Mammary epithelial cell (primary cell): ENCODE measurements at places on chromosomes 13 and 19. TPM values are rescaled to one million over a fixed set of nuclear protein-coding genes. Genes with fewer than 3 reads are reported as not detected.

ZNF730 gene
- total RNA-seq = 0.96 and 1.6 TPM in 2 replicates

OR10H1 gene
- total RNA-seq = not detected in 2 replicates

FZR1 gene
- 41.6 and 55.0 TPM in 2 replicates for total RNA-seq

AMER2 gene
- not detected for total RNA-seq

NDUFB7 gene
- total RNA-seq = 177 TPM

ZNF235 gene
- total RNA-seq = 6.1 and 6.9 TPM in 2 replicates

YJEFN3 gene
- total RNA-seq = 0.17 TPM

IGSF23 gene
- total RNA-seq = not detected

ZNF154 gene
- 9.0 TPM for total RNA-seq

DKKL1 gene
- total RNA-seq = not detected

ZNF444 gene
- 21.6 and 29.0 TPM in 2 replicates for total RNA-seq

SERPINE3 gene
- 0.17 TPM for total RNA-seq

NLRP4 gene
- not detected for total RNA-seq

ZNF729 gene
- total RNA-seq = not detected

CLEC17A gene
- not detected in 2 replicates for total RNA-seq

S1PR5 gene
- total RNA-seq = 2.5 and 8.5 TPM in 2 replicates

USPL1 gene
- 13.5 TPM for total RNA-seq

ZNF714 gene
- 7.1 and 8.9 TPM in 2 replicates for total RNA-seq

C19orf33 gene
- total RNA-seq = 162 and 237 TPM in 2 replicates

BCAM gene
- total RNA-seq = 114 and 156 TPM in 2 replicates

RHPN2 gene
- 7.0 and 7.3 TPM in 2 replicates for total RNA-seq

ZNF554 gene
- total RNA-seq = 5.8 TPM

FFAR1 gene
- not detected for total RNA-seq

S1PR4 gene
- 0.67 TPM for total RNA-seq

GFY gene
- total RNA-seq = not detected in 2 replicates

ZNF296 gene
- 0.27 and 0.66 TPM in 2 replicates for total RNA-seq

ERICH6B gene
- not detected for total RNA-seq

SUCLA2 gene
- 61.8 TPM for total RNA-seq

FGF9 gene
- total RNA-seq = not detected in 2 replicates

KLK12 gene
- not detected in 2 replicates for total RNA-seq

CLEC4M gene
- total RNA-seq = not detected in 2 replicates

SLC8A2 gene
- under 0.01 TPM for total RNA-seq

CGB8 gene
- not detected for total RNA-seq

ZFP14 gene
- total RNA-seq = 0.56 and 0.73 TPM in 2 replicates

WDR87 gene
- not detected in 2 replicates for total RNA-seq

HSPB6 gene
- not detected for total RNA-seq

SMIM24 gene
- 2.7 TPM for total RNA-seq

GPI gene
- total RNA-seq = 131 TPM

KIRREL2 gene
- total RNA-seq = not detected in 2 replicates

SLC17A7 gene
- under 0.01 TPM for total RNA-seq

IGFL3 gene
- 295 TPM for total RNA-seq

TUBA3C gene
- total RNA-seq = not detected in 2 replicates
